ENCODE measurements at places on chromosomes 3 and 15.

GRCh38 chr3:155504682-155505081 lies 211.2 kb upstream of the STRIT1 start:
- no peak for DNase-seq

DNA sequence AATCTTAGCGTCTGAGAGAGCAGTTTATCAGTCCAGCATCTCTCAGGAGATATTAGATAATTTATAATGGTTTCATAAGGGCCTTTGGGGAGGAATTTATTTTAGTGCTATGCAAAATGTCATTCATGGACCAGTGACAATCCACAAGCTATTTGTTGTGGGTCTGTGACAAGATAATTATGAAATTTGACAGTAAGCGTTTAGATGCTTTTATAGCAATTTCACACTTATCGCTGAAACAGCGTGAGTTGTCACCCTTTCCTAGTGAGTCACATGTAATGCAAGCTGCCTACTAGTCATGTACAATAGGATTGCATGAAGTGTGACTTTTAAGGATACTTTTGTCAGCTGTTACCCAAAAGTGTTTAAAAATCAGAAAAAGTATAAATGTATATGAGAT lies 315.6 kb upstream of the THBS1 start:
- no peak for DNase-seq

- no peak for DNase-seq
Measured at GRCh38 chr3:197516517-197516889, 39.3 kb downstream of the BDH1 start.

DNA sequence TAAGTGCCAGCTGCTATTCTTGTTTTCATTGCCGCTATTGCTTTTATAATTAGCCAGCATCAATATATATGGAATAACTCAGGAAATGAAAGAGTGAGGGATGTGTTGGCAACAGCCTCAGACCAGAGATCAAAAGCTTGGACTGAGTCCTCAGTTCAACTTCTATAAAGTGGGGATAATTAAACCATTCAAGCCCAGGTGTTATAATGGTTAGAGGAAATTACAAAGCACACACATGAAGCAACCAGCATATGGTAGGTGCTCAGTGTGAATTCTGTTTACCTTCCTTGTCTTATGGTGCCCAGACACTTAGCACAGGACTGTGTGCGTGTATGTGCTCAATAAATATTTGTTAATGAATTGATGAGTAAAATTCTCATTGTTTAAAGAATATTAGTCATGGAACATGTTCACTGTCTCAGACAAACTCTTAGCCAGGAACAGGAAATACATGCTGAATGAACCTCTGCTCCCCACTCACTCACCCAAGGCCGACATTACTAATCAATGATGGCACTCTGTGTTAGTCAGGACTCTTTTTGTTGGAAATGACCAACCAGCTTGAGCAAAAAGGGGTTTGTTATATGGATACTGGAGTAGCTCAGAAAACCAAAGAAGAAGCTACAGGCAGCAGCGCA lies 16.7 kb upstream of the CCDC174 start:
- DNase-seq: no peak

DNA sequence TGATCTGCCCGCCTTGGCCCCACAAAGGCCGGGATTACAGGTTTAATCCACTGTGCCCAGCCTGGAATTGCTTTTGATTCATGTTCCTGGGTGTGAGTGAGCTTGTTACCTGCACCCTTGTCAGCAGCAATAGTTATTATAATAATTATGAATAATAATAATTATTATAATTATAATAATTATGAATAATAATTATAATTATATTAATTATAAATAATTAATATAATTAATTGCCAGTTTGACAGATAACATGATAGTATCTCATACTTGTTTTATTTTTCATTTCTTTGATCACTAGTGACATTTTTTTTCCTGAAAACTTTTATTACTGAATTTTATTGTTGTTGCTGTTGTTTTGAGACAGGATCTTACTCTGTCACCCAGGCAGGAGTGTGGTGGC lies 21.1 kb upstream of the TRAK1 start:
- DNase-seq: no peak

DNA sequence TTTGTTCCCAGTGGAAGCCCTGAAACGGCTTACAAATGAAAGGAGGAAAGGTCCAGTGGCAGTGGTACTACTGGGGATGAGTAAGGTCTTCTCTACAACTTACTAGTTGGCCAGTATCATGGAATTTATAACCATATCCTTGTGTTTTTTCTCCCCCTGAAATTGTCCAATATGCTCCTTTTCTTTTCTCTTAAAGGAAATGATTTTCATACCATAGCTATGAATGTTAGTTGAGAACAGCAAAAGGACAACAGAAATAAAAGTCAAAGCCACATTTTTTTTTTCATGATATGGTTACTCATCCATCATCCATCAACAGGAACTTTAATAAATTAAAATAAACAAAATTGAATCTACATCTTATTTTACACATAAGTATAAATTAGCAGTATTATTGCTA lies 450.4 kb downstream of the MFSD1 start:
- no peak for DNase-seq

DNA sequence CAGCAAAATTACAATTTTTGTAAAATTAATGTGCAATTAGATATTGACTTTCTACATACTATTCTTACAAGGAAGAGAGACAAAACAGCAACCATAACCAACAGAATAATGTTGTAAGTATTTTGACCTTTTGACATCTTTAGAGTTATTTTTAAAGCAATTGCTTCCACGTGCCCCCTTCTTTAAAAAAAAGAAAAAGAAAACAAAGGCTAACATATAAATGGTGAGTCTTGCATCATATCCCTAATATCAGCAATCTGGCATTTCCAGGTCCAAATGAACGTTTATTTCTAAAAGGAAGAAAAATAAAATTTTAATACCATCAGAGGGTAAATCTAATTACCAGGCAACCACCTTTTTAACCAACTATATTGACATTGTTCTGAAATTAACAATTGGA lies 19.3 kb upstream of the STRIT1 start:
- DNase-seq: no peak

DNA sequence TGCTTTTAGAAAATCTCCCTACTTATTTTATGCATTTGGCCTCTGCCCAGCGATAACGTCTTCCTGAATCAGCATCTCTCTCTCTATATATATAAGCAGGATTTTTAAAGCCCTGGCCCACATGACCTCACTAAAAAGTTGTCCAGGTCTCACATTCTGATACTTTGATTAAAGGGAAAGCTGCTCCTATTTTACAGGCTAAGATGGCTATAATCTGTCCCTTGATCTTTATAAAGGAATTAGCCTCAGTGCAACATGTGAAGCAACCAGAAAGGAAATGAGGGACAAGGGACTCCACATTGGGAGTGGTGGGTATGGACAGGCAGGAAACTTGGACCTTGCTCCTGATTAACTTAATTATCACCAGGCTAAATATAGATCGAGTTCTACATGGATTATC lies 25.6 kb upstream of the MUC13 start:
- no peak for DNase-seq

- DNase-seq: no peak
Measured at GRCh38 chr15:73325191-73325861, 43.4 kb downstream of the HCN4 start.

- no peak for DNase-seq
Measured at GRCh38 chr3:39139442-39139841, 13.9 kb downstream of the CSRNP1 start.

- DNase-seq: no peak
Measured at GRCh38 chr3:74590620-74591262, 23.7 kb downstream of the CNTN3 start.

DNA sequence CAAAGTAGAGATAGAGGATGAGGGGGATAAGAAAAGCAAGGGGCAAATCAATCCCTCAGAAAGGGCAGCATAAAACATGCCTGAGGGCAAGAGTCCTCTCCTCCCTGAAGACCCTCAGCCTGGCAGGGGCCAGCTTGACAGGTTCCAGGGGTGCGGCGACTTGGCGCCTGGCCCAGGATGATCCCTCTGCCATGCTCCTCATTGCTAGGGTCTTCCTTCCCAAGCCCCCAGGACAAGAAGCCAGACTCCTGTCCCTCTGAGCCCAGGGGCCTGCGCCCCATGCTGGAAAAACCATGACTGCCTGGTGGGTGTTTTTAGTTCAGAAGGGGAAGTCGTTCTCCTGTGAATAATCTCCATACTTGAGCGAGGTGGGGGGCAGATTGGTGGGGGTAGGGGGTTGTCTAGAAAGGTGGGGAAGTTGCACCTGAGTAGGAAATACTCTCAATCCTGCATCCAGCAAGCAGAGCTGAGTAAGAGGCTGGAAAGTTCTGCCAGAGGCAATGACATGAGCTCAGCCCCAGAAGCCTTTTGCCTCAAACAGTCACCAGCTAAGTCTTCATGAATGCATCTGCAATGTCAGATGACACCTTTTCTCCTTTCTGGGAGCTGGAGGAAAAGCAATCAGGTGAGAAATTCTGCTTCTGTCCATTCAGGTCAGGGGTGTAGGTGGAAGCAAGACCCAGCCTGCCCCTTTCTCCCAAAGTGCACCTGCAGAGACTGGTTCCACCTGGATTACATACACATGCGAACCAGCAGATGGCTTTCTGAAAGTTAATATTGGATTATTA lies 18.3 kb downstream of the SLC12A8 start:
- no peak for DNase-seq

GRCh38 chr3:123015596-123015995 lies 12.0 kb downstream of the SEMA5B start:
- DNase-seq: no peak

DNA sequence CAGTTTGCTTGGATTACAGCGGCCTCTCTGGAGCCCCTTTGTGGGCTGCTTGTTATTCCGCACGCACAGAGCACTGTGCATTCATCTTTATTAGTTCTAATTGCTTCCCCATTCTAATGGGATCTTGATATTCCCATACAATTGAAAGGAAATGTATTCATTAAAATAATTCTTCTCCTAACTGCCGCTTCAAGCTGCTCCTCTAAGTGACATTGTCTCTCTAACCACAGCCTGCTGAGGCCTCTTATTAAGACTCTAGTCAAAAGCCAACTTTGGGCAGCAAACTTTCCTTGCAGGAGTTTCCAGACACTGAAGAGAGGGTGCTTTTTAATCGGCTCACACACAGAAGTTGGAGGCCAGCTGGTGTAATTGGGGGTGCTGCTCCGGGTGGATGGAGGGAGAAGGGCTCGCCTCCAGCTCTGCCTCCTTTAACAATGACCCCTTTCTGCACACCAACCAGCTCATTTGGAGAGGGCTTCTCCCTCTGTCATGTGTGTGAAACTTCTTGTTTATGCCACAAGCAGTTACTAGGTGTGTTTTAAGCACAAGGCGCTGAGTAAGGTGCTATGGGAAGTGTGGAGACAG lies 5.6 kb upstream of the MAGEF1 start:
- no peak for DNase-seq

DNA sequence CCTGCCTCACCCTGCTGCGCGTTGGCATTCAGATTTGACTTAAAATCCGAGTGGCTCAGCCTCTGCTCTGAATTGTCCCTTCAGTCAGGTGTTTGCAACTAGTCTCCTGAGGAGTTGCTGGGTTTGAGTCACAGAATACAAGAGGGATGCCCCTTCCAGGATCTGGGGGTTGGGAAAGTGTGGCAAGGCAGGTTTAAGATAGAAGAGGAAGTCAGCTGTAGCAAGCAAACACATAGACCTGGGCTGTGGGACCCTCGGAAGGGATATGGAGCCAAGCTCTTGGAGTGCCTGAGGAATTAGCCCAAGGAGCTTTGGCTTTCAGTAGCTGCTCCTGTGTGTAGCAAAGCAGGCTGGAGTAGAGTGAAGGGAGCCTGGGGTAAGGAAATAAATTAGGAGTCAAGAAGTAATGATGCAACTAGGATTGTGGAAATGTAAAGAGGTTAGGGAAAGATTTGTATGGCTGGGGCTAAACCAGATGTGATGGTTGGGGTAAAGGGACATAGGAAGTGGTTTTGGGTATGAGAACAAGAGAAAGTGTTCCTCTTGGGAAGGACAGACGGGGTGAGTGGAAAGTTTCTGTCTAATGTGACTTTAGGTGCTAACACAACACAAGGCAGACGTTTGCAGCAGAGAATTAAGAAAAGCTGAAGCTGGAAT lies 41.2 kb downstream of the RAB7A start:
- no peak for DNase-seq

Data from stimulated activated CD8-positive, alpha-beta memory T cell treated with anti-CD3 and anti-CD28 coated beads, Interleukin-4, amount 100 ng/mL, for 1 hour (primary cell).